ENCODE measurements at places on chromosomes 13 and 19.

DNA sequence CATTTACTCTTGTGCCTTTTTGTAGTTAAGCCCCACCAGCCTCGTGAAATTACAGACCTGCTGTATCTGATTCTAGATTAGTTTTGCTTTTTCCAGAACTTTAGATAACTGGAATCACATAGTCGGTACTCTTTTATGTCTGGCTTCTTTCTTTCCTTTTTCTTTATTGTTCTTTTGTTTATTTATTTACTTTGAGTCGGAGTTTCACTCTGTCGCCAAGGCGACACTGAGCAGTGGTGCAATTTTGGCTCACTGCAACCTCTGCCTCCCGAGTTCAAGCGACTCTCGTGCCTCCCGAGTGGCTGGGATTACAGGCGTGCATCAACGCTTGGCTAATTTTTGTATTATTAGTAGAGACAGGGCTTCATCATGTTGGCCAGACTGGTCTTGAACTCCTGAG is 6.0 kb upstream of the NCCRP1 start:
- ATAC-seq: no peak

DNA sequence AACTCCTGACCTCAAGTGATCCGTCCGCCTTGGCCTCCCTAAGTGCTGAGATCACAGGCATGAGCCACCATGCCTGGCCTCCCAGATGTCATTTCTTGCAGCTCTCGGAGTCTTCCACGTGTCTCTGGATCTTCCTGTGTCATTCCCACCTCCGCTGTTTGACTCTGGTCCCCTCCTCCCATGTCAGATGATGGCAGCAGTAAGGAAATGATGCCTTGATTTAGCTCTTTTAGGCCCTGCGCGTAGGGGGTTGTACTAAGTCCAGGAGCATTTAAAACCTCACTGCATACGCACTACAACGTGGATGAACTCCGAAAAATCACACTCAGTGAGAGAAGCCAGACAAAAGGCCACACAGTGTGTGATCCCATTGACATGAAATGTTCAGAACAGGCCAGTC is 113.1 kb downstream of the GNG7 start:
- ATAC-seq: no peak

- no peak for ATAC-seq
Measured at GRCh38 chr13:24459234-24459633, 53.3 kb downstream of the PARP4 start.

GRCh38 chr13:113354831-113355610 is 8.9 kb downstream of the GRTP1 start:
- no peak for ATAC-seq

DNA sequence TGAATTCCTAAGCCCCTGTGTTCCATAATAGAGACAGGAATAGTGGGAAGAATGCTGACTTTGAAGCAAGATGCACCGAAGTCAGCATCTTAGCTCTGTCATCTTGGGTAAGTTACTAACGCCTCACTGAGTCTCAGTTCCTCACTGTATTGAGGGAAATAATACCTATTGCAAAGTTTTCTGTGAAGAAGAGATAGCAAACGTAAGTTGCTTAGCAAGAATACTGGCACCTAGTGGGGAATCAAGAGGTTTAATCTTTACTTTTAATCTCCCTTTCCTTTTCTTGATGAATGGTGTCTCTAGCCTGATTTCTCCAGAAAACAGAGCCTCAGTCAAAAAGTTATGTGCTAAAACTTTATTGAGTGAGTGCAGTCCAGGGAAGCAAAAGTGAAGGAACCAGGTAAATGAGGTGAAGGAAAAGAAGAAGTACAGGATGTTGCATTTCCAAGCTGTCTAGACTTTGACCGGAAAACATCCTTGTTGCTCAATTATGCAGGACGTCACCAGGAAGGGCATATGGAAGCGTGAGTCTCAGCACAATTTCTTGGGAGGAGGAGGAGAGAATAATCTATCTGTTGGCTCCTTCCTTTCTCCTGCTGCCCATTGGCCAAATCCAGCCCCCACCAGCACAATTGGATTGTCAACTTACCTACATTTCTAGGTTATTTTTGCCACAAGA is 210.0 kb downstream of the B3GLCT start:
- ATAC-seq: no peak

- ATAC-seq: no peak
Measured at GRCh38 chr13:51921790-51922740, 60.3 kb downstream of the CCDC70 start.

DNA sequence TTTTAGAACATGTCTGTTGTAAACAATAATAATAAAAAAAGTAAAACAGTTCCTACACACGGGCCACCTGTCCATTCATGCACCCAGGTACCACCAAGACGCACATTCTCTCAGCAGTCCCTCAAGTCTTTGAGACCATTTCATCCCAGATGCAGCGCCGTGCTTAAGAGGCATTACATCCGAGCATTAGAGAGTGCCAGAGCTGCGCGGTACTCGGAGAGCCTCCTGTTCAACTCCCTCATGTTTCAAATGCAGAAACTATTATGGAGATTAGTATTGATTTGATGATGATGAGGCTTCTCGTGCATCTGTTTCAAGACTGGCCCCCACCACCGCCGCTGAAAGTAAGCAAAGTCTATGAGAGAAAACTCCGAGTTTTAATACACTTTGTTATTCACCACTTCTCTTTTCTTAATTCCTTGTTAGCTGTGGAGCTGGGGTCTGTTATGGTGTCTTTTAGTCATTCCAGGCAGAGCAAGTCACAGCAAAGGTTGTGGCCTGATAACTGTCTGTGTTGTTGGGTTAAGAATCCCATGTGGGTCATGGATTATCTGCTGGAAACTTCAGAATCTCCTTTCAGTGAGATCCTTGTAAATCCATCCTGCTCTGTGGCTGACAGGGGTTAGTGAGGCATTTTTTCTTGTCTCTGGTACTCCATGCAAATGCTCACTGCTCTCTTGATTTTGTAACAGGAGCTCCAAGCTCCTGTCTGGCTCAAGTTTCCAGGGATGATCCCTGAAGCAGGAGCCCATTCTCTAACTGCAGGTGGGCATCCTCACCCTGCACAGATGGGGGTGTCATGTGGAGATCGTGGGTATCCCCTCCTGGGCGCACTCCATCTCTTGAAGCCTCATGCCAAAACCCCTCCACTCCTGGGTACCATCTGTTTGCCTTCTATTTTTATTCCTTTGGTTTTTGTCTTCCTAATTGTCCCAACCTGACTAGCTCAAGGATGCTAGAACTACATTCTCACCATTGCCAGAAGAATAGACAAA is 74.9 kb upstream of the MTIF3 start:
- no peak for ATAC-seq

DNA sequence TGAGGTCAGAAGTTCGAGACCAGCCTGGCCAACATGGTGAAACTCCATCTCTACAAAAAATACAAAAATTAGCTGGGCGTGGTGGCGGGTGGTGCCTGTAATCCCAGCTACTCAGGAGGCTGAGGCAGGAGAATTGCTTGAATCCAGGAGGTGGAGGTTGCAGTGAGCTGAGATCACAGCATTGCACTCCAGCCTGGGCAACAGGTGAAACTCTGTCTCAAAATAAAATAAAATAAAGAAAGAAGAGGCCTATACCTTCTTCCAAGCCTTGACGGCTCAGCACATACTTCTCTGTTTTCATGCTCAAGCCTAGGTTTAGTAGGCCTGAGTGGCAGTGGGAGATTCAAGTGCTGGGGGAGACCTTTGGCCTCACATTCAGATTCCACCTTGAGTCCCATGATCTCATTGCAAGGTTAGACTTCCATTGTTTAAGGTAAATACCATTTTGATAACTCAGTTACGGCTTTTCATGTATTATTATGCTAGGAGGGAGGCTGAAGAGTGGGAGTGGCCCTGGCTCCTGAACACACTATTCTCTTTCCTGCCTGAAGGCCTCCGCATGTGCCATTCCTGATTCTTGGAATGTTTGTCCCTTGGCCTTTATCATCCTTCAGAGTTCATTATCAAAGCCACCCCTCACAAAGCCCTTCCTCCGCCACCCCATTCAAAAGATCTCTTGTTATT is 1.6 kb upstream of the SPINT2 start:
- no peak for ATAC-seq

DNA sequence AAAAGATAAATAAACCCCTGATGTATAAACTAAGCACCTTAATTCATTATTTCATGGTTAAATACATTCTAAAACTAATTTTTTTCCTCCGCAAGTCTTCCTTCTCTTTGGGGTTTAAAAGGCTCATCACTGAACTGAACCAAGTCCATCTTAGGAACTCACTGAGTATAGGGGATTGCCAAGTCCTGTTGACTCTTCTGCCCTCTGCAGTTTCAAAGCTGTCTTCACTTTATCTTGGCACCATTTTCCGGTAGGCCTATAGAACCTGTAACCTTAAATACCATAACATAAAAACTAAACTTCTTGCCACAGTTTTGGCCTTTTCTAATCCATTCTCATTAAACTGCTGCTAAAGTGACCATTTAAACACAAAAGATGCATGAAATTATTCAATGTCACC is 66.5 kb upstream of the USPL1 start:
- ATAC-seq: no peak

DNA sequence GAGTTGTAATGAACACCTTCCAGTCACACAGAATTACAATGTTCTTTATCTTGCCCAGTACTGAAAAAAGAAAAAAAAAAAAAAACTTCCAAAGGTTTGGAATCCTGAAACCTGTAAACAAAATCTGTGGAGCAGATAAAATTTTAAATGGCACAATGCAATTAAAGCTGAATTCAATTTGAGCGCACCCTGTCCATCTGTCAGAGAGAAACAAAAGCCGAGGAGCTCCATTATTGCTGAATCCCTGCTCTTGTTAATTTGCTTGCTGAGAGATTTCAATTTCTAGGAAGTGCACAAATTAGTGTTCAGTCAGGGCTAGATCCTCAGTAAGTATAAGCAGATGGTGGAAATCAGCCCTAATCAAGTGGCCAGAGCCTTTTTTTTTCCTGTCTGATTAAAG is 65.2 kb downstream of the DACH1 start:
- no peak for ATAC-seq

GRCh38 chr13:111219280-111219679 is 101.2 kb upstream of the TEX29 start:
- peak; percentile 66 for ATAC-seq

DNA sequence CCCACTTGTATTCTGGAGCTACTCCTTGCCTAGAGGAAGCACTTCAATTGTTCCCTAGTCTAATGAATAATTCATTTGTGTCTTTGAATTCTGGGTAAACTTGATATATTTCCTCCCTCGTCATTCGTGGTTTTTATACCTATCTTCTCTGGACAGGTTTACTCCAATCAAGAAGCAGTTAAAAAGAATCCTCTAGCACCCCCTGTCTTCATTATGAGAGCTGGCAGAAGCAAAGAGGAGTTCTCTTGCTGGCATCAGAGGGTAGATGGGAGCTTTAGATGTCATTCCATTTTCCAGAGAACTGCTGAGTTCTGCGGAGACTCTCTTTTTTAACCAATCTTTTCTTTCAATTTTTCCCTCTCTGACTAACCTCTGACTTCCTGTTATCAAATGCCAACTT is 627.7 kb downstream of the FGF9 start:
- ATAC-seq: no peak

DNA sequence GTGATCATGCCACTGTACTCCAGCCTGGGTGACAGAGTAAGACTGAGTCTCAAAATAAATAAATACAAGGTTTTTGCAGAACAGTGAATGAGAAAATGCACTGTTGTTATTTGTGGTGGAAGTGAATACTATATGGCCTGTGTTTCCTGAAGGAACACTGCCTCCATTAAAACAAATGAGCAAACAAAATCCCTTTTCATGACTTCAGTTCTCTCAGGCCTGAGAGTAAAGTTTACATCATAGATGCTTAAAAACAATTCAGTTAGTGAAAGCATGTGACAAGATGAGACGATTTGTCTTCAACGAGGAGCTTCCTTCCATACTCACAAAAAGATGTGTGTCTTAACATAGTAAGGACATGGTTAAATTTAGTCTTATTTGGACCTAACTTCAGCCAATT is 14.4 kb downstream of the SPINT2 start:
- no peak for ATAC-seq

GRCh38 chr13:73369095-73369494 is 310.3 kb downstream of the KLF5 start:
- no peak for ATAC-seq

DNA sequence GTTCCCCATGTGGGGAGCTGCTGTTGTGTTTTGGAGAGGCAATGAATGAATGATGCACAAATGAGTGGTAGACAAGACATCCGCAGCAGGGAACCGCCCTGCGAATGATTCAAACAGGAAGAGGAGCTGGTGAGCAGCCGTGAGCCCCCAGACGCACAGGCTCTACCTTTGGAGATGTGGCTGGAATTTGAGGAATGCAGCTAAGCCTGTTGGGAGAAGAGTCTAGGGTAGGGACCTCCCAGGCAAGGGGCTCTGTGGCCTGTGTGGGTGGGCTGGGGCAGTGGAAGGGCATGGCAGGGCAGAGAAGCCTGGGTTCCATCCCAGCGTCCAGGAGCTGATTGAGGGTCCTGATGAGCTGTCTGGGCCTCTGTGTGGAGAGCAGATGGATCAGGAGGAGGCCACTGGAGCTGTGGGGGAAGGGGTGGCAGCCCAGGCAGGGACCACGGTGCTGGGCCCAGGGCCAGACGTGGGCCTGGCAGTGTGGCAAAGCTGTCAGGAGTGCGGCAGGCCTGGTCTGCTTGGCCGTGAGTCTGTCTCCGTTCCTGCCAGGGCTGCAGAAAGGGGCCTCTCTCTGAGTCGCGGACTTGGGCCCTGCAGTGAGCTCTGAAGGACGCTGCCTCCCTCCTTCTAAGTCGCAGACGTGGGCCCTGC is 41.8 kb upstream of the DCUN1D2 start:
- no peak for ATAC-seq

DNA sequence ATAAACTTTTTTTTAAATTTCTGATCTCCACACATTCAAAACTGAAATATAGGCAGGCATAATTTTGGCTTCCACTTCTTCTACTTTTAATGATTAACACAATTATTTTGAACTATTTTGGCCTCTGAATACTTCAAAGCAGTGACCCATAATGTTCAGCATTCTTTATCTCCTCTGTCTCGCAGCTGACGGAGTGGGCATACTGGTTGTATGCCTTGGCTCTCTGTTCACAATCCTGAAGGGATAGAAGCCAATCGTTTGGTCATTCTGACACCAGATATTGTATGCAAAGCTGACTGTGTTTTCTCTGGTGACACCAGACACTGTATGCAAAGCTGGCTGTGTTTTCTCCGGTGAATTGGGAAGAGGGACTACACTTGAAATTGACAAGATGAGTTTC is 833.0 kb downstream of the EFNB2 start:
- no peak for ATAC-seq

DNA sequence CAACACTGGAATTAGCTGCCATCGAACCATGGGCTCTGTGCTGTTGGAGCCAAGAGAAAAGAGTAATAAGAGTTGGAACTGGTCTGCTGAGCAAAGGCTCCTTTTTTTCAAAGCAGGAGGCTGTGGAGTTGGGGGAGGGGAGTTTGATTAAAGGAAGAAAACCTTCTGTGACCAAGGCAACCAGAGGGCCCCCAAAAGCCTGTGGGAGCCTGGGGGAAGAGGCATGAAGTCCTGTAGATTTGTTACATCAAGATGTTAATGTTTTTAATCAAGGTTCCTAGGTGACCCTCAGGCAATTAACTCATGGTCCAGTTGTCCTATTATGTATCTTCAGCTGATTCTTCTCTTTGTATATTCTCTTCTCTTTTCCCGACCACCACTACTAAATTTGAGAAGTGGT is 403.9 kb downstream of the NDFIP2 start:
- ATAC-seq: no peak

All from gastroesophageal sphincter (tissue), 4 donors.